ENCODE measurements at places on chromosomes 7 and 10.
A peak's percentile ranks its signal among the peaks of the same experiment; 100 is the strongest.

GRCh38 chr7:53699215-53699837 is 663.9 kb downstream of the POM121L12 start:
- no peak for DNase-seq

GRCh38 chr7:13540429-13540828 is 449.0 kb downstream of the ETV1 start:
- peak; percentile 31 for DNase-seq

DNA sequence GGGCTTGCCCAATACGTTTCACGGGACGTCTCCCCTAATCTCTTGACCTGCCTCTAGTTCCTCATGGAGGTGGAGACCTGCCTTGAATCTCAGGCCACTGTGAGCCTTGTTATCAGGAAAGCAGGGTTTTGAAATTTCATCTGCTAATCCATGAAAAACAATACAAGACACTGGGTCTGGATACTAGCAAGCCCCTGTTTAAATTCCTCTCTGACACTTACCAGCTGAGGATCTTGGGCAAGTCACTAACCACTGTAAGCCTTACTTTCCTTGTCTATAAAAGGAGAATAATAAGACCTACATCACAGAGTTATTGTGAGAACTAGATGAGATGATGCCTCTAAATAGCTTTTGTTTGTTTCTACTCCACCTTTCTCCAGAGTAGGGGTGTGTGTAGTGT is 303.6 kb downstream of the FGFR2 start:
- no peak for DNase-seq

DNA sequence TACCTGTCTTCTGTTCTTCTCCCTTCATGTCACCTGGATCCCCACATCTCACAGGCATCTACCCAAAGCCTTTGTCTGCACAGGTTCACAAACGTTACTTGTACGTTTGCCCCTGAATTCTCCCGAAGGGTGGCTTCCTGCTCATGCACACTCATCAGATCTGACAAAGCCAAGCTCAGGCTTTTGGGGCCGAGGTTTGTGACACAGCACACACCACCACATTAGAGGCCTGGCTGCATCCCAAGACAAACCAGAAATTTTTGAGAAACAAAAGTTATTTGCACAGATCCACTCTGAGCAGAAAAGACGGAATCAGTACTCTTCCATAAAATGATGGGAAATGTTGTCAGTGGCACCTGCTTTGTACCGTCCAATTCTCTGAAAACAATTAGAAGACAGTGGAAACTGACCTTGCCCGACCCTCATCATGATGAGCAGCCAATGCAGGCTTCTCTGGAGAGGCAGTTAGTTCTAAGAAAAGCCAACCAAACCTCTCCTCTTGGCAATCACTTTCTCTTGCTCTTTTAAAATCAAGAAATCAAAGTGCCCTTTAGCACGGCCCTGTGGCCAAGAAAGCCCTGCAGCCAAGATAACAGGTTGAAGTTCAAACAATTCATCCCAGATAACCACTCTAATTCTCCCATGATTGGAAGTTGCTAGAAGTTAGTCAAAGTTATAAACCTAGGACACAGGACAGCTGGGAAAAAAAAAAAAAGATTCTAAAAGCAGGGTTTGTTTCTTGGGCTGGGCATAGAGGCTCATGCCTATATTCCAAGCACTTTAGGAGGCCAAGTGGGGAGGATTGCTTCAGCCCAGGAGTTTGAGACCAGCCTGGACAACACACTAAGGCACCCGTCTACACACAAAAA is 13.6 kb upstream of the SVIL start:
- DNase-seq: peak; percentile 82

DNA sequence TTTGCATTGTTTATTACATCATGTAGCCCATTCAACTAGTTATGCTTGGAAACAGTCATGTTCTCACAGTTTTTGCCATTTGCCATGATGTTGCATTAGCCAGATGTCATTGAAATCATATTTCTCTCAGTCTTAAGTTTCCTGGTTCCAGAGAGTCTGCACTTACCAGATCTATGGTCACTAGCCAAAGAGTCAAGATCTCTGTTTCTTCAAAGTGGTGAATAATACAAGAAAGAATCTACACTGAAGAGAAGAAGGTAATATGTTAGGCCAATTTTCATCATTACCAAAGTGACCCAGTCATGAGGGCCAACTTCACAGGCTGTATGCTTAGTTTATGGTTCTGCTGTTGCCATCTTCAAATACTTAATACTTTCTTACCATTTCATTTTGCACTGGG is 89.0 kb upstream of the PHYHIPL start:
- DNase-seq: peak; percentile 15

GRCh38 chr10:129075508-129075907 is 391.5 kb upstream of the MGMT start:
- DNase-seq: no peak

GRCh38 chr10:61302124-61302523 is 151.1 kb downstream of the TMEM26 start:
- peak; percentile 8 for DNase-seq

DNA sequence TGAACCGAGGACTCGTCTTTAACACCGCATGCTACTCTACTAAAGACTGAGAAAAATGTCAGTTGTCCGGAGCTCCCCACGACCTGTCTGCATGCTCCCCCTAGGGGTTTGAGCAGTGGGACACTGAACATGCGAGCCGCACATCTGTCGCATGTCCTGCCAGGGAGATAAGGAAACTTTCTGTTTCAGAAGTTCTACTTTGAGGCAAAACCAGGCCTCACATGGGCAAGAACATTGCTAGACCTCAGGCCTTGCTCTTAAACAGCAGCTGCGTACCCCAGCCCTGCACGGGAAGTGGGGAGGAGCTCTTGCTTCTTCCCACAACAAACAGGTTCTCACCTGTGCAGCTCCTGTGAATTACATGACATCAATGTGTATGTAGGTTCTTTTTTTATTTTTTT is 30.3 kb upstream of the HERPUD2 start:
- DNase-seq: no peak

All from fibroblast of mammary gland (primary cell).